ENCODE measurements at places on chromosomes 2 and 18. TPM values are rescaled to one million over a fixed set of nuclear protein-coding genes. Genes with fewer than 3 reads are reported as not detected.

- no peak for DNase-seq
Observed at GRCh38 chr2:106189764-106190468, 4.2 kb downstream of the UXS1 start.

DNA sequence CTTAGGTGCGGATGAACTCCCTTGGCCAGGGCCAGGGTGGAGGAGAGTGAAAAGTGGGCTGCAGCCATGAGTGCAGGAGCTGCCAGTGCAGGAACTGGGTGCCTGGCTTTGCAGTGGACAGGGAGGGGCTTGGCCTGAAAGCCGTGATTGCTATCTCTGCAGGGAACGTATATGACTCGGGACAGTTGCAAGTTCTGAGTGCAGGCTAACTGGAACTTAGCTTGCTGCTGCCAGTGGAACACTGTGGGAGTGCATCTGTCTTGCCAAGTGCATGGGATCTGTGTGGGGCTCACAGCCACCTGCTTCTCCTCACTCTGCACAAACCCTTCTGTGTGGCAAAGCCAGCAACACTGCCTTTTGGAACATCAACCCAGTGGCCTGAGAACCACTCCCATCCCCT lies 36.9 kb downstream of the FLACC1 start:
- DNase-seq: no peak

GRCh38 chr2:232207174-232207573 lies 171.4 kb upstream of the ALPP start:
- no peak for DNase-seq

DNA sequence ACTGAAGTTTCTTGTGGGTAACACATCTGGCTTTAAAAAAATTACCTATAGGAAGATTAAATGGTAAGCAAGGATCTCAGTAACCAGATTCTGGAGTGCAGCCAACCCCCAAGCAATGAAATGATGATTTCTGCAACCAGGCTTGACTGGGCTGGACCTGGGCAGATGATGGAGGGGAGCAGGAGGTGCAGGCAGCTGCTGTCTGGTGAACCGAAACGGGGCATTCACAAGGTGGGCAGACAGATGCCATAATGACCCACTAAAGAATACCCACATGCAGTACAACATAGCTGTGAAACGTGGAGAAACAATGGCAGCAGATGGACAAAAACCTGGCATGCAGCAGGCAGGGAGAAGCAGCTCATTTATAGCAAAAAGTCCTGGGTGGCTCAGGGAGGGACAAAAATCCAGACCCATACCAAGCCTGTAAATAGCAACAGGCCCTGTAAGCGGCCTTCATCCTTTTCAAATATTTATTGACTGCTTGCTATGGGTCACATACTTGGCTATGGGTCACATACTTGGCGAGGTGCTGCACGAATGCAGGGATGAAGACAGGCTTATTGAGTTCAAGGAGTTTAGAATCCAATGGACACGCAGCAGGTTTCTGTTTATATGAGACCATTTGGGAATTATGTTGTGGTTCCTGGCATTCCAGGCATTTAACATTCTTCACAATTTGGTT lies 244.7 kb downstream of the HRH4 start:
- DNase-seq: no peak

DNA sequence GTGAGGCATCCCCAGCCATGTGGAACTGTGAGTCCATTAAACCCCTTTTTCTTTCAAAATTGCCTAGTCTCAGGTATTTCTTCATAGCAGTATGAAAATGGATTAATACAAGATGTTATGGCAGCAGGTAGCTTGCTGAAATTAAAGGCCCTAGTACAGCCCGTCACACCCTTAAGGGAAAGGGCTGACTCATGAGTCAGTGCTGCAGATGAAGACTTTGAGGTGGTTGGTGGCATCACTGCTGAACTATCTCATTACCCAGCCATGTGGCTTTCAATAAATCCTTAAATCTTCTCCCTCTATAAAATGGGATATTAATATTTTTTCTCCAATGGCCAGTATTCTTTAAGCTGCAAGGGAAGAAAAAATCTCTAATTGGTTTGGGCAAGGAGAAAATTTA lies 226.1 kb upstream of the CCDC68 start:
- DNase-seq: no peak

DNA sequence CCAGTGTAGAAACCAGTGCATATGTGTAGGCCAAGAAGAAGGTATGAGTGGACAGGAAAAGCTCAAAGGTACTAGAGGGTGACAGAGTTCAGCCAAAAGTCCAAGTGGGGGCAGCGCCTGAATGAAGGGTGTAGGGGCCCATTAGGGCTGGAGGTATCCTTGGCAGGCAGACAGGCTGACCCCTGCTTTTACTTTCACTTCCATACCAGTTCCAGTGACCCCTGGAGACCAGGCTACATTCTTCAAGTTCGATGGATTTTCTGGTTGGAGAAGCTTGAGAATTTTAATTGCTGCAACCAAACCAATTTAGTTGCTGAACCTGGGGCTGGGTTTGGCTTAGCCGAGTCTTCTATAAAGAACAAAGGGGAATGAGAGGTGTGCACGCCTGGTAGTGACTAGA lies 42.3 kb upstream of the MRPL33 start:
- DNase-seq: no peak

GRCh38 chr2:238820916-238821315 lies 27.0 kb upstream of the TWIST2 start:
- no peak for DNase-seq

- DNase-seq: peak; percentile 61
Observed at GRCh38 chr2:85712336-85712735, 18.2 kb downstream of the GNLY start.

- peak; percentile 79 for DNase-seq
Observed at GRCh38 chr2:233053928-233054784, 6.0 kb upstream of the INPP5D start.

DNA sequence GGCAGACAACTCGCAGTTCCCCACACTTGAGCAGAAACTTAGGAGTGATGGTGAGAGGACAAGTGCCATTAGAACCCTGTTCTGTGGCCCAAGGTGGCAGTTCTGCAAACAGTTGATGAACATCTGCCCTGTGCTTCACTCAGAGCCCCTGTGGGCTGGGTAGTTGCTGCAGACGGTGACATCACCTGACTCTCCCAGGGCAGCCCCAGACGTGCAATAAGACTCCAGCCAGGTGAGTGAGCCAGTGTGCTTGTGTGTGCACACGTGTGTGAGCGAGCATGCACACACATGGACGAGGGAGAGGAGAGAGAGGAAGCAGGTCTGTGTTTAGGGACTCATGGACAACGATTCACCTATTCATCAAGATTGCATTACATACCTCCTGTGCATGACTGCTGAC lies 136.0 kb upstream of the GLI2 start:
- DNase-seq: no peak

- DNase-seq: no peak
Observed at GRCh38 chr2:5121121-5121520, 571.1 kb upstream of the SOX11 start.

DNA sequence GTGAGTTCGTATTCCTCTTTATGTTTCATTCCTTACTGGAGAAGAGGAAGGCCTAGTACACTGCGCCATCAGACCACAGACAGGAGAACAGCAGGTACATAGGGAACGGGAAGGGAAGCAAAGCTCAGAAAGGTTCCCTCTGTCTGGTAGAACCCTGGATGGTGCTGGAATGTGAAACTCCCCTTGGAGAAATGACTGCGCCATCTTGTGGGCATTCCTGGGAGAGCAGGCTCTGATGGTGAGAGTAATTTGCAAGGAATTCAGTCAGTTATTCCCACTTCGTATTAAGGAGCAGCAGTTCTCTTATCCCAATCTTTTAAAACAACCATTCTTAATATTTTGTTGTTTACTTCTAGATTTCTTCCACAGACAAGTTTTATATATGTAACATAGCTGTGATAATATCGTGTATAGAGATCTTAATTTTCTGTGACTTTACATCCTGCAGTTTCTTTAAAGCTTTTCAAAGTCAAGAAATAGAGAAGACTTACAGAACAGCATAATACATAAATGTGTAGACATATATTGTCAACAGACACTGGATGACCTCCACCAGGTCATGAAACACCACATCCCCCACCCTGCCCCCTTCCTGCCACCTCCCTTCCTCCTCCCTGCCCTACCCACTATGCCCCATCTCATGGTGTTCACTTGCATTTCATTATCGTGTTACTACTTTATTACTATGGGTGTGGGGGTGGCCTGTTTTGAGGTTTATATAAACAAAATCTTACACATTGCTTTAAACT lies 83.9 kb downstream of the ARHGEF4 start:
- DNase-seq: peak; percentile 59

GRCh38 chr2:72182547-72182946 lies 34.9 kb upstream of the CYP26B1 start:
- DNase-seq: peak; percentile 67

DNA sequence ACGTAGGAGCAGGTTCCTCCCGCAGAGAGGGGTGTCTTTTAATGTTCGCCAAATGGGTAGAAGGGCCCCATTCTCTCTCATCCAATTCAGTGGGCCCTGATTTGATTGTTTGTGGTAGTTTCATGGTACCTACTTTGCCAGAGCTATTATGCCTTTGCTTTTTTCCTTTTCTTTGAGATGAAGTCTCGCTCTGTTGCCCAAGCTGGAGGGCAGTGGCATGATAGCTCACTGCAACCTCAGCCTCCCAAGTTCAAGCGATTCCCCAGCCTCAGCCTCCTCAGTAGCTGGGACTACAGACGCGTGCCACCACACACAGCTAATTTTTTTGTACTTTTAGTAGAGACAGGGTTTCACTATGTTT lies 59.7 kb downstream of the DDX1 start:
- no peak for DNase-seq

GRCh38 chr2:184370954-184371353 lies 227.4 kb upstream of the ZNF804A start:
- DNase-seq: no peak

GRCh38 chr18:57855551-57855950 lies 52.4 kb upstream of the ATP8B1 start:
- no peak for DNase-seq

GRCh38 chr2:71388214-71388613 lies 56.6 kb downstream of the ZNF638 start:
- DNase-seq: no peak

GRCh38 chr2:223048519-223048918 lies 3.5 kb upstream of the KCNE4 start:
- DNase-seq: no peak

DNA sequence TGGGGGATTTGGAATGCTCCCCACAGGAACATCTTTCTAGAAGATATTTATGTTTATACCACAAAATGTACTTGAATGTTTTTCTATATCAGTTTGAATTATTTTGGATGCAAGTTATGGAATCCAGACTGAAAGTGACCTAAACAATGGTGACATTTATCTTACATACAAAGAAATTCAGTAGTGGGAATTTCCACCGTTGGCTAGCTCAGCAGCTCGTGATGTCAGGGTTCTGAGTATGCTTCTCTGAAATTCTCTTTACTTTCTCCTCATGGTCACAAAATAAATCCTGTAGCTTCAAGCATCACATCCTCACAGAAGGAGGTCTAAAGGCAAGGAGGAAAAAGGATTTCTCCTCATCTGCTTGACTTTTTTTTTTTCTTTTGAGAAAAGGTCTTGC lies 105.3 kb downstream of the AKAIN1 start:
- no peak for DNase-seq

DNA sequence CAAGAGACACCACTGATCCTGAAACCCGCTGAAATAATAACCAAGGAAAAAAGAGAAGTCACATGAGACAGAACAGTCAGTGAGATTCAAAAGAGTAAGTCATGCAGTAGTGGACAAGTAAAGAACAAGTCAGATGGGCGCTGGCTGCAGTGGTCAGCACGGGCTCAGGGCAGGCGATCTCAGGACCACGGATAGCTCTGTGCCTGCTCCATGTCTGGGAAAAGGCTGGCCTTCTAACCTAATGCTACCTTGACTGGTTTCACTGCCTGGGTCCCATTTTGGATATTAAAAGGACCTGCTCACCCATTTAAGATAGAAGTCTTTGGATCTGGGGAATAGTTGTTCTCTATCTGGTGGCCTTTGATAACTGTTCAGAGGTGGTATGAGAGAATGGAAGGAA lies 61.7 kb upstream of the LCLAT1 start:
- no peak for DNase-seq

GRCh38 chr2:202084265-202084664 lies 11.2 kb downstream of the KIAA2012 start:
- DNase-seq: no peak

DNA sequence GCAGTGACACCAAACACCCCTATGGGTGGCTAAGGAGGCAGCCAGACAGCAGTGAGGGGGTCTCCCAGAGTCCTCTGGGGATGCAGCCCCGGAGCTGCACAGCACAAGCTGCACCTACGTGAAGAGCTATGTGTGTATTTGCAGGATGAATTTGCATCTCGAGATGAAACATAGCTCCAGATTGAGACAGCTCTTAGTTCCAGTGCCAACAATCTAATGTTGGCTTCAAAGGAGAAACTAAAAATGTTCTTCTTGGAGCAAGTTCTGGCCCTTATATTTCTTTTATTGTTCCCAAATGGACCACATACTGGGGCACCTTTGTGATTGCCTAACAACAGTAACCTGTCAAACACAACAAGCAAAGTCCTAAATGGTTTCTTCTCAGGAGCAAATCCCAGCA lies 233.9 kb downstream of the SLC4A3 start:
- DNase-seq: no peak

- DNase-seq: no peak
Observed at GRCh38 chr2:118046634-118047210, 32.9 kb upstream of the CCDC93 start.

DNA sequence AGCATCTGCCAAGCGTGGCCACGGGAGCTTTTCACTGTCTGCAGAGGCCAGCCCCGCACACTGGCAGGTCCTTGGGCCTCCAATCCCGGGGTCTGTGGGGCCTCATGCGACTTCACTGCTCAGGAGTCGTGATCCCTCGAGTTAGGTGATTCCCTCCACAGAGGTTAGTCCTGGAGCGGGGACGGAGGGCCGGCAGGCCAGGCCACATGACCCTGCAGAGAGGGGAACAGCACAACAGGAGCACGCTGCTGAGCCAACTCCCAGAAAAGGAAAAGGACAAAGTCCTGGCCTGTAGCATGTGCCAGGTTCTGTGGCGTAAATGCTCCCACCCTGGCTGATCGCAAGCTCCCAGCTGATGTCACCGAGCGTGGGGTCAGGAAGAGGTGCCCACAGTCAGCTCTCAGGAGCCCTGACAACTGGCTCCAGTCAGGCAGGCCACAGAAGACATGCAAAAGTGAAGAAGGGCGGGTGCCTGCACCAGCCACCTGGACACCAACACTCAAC lies 15.3 kb upstream of the PRLH start:
- DNase-seq: no peak

The SERPINB11 gene
- not detected for total RNA-seq

The SETBP1 gene
- 6.3 TPM for total RNA-seq

The GALNT5 gene
- 0.16 TPM for total RNA-seq

The EFR3B gene
- 3.8 TPM for total RNA-seq

The APOB gene
- total RNA-seq: 8.5 TPM

The MFSD2B gene
- total RNA-seq: not detected

The STPG4 gene
- not detected for total RNA-seq

The KLHL41 gene
- total RNA-seq: 139 TPM

The SF3B1 gene
- 117 TPM for total RNA-seq

The ASXL2 gene
- 21.3 TPM for total RNA-seq

The ESPNL gene
- total RNA-seq: not detected

The UGT1A9 gene
- not detected for total RNA-seq

The OTOS gene
- not detected for total RNA-seq

The PSD4 gene
- total RNA-seq: 2.6 TPM

The MYO3B gene
- not detected for total RNA-seq

The ASB18 gene
- 4.5 TPM for total RNA-seq

The RAB17 gene
- total RNA-seq: 4.1 TPM

The HJURP gene
- total RNA-seq: 0.40 TPM

Data from Right ventricle myocardium superior (tissue), 1 donor.